ENCODE measurements at places on chromosomes 2 and 18. TPM values are rescaled to one million over a fixed set of nuclear protein-coding genes. Genes with fewer than 3 reads are reported as not detected.

The TUBA3E gene
- total RNA-seq: not detected

The PRKAG3 gene
- total RNA-seq: not detected

DNA sequence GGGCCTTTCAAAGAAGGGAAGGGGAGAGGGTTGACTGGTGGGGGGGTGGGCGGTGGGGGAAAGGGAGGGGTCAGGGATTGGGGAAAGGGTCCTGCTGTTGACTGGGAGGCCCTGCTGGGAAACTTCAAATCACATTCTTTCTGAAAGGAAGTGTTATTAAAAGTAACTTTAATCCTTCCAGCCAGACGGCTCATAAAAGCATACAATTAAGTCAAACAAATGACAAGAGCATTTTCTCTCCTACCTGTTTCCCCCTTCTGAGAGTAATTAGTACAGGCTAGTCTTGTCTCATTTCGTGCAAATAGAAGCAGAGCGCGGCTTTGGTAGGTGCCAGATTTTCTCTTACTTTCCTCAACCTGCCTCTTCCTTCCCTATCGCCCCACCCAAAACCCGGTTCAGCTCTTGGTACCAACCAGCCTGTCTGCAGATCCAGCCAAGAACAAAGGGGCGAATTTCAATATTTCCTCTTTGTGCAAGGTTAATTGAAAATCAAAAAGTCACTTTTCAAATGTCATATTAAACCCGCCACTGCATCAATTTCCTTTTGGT lies 2112.6 kb upstream of the PIK3C3 start:
- no peak overlapping the region for H3K27ac ChIP-seq
- H3K4me3 ChIP-seq: no peak overlapping the region
- H3K27me3 ChIP-seq: no peaks in the 10 kb centered on the region
- no peak for DNase-seq
- no peaks in the 10 kb centered on the region for H3K4me1 ChIP-seq

DNA sequence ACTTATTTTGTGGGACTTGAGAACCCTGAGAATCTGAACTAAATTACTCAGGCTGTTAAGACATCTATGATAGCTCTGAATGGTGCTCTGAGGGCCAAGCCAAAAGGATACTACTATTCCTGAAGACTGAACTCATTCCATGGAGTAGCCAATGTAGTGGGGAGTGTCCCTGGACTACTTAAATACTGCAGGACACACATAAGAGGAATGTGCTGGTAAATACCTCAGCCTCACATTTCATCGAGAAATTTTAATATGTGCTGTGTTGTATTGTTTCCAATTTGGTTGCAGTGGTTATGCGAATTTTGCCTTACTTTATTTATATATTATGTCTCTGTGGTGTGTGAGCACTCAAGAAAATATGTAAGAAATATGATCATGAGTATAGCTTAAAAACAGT lies 264.4 kb upstream of the FIGN start:
- H3K4me3 ChIP-seq: no peak overlapping the region
- H3K36me3 ChIP-seq: no peaks in the 10 kb centered on the region
- no peaks in the 10 kb centered on the region for H3K4me1 ChIP-seq
- H3K27ac ChIP-seq: no peak overlapping the region
- H3K27me3 ChIP-seq: no peaks in the 10 kb centered on the region

- no peak for DNase-seq
- no peaks in the 10 kb centered on the region for H3K36me3 ChIP-seq
- H3K4me1 ChIP-seq: no peaks in the 10 kb centered on the region
- H3K27ac ChIP-seq: no peak overlapping the region
- no peaks in the 10 kb centered on the region for H3K27me3 ChIP-seq
- no peak overlapping the region for H3K4me3 ChIP-seq
Measured at GRCh38 chr2:206996556-206997065, 57.3 kb downstream of the CPO start.
